ENCODE measurements at places on chromosomes 7 and 10. TPM values are rescaled to one million over a fixed set of nuclear protein-coding genes. Genes with fewer than 3 reads are reported as not detected.

Gene CHRM2
- total RNA-seq: not detected

- no peak overlapping the region for H3K4me3 ChIP-seq
- H3K27me3 ChIP-seq: no peaks in the 10 kb centered on the region
- H3K36me3 ChIP-seq: peaks cover 27% of the 10 kb centered on the region
- peaks cover 50% of the 10 kb centered on the region for H3K4me1 ChIP-seq
These were observed 145.3 kb downstream of the CELF2 start for GRCh38 chr10:11162828-11163599.

DNA sequence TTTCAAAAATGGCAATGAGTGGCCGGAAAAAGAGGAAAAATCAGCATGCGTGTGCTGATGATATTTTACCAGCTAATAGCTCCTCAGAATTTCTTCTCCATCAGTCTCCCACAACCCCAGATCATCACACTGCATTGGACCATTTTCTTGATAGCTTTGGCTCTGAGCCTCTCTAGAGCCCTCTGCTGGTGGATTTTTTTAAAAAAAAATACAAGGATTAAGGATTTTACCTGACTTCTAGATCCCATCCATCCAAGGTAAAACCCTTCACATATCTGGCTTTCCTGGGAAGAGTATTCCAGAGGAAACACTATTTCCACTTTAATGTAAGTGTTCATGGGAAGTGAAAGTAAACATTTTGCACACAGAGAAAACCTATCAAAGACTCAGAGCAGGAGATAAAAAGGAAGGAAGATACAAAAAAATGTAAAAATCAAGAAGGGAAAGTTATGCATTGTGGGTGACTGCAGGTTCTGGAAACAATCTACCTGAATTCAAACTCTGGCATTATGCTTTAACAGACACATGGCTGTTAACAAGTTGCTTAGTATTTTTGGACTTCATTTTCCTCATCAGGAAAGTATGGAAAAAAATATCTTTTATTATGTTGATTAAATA, 380.9 kb downstream of the LRRTM3 start:
- no peak for DNase-seq
- no peaks in the 10 kb centered on the region for H3K27me3 ChIP-seq
- no peaks in the 10 kb centered on the region for H3K36me3 ChIP-seq
- H3K27ac ChIP-seq: no peak overlapping the region

Gene HOXA1
- 0.92 TPM for total RNA-seq

DNA sequence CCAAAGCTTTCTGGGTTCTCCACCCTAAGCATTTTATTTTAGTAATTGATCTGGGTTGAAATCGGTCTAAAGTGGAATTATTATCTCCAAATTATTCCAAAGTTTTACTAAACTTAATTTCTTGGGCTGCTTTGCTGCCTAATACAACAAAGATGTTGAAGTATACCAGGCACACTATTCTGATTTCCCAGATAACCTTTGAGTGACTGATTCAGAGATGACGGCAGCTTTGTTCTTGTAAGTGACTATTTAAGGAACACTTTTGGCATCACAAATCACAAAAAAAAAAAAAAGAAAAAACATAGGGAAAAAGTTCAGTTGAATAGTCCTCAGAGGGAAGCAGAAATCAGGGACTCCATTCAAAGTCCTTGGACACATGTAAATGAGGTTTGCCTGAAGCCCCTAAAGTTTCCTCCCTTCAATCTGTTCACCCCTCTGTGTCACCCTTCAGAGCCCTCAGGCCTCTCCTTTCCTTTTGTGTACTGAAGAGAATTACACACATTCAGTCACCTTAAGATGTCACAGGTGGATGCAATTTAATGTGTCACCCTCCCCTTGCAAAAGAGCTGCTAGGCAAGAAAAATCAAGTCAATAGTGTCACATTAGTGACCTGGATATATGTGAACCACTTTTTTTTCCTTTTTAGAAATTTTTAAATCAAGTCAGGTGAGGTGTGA, 81.5 kb downstream of the RTKN2 start:
- no peak overlapping the region for H3K4me3 ChIP-seq
- H3K4me1 ChIP-seq: peaks cover 59% of the 10 kb centered on the region
- DNase-seq: no peak
- peaks cover 33% of the 10 kb centered on the region for H3K36me3 ChIP-seq

DNA sequence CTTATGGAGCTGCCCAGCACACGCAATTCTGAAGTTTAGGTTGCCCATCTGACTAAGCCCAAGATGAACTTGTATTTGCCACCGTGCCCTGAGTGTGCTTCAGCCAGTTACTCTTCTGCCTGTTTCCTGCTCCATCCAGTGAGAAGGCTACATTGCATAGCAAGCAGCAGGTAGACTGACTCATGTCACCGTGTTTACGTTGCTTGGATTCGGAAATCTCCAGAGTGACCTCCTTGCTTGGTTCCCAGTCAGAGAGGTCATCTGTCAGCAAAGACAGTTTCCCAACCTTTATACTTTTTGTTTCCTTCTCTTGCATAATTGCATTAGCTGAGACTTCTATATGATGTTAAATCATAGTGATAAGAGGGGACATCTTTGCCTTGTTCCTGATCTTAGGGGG, 30.9 kb downstream of the NACAD start:
- H3K4me1 ChIP-seq: peaks cover 33% of the 10 kb centered on the region
- peaks cover 57% of the 10 kb centered on the region for H3K36me3 ChIP-seq
- H3K27ac ChIP-seq: no peak overlapping the region
- no peaks in the 10 kb centered on the region for H3K27me3 ChIP-seq

All from activated CD8-positive, alpha-beta T cell treated with anti-CD3 and anti-CD28 coated beads, Interleukin-2, amount 10 ng/mL, durations not matched to agents 7 days and 5 days (primary cell).